ENCODE measurements at places on chromosomes 2 and 18.

DNA sequence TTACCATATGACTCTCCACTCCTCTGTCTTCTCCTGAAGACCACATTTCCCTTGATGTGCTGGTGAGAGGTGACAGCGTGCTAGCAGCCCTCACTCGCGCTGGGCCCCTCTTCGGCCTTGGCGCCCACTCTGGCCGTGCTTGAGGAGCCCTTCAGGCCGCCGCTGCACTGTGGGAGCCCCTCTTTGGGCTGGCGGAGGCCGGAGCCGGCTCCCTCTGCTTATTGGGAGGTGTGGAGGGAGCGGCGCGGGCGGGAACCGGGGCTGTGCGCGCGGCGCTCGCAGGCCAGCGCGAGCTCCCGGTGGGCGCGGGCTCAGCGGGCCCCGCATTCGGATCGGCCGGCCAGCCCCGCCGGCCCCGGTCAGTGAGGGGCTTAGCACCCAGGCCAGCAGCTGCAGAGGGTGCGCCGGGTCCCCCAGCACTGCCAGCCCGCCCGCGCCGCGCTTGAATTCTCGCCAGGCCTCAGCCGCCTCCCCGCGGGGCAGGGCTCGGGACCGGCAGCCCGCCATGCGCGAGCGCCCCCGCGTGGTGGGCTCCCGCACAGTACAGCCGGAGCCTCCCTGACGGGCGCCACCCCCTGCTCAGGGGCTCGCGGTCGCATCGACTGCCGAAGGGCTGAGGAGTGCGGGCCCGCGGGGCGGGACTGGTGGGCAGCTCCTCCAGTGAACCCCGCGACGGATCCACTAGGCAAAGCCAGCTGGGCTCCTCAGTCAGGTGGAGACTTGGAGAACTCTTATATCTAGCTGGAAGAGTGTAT lies 246.6 kb upstream of the REG3G start:
- DNase-seq, result no peak

DNA sequence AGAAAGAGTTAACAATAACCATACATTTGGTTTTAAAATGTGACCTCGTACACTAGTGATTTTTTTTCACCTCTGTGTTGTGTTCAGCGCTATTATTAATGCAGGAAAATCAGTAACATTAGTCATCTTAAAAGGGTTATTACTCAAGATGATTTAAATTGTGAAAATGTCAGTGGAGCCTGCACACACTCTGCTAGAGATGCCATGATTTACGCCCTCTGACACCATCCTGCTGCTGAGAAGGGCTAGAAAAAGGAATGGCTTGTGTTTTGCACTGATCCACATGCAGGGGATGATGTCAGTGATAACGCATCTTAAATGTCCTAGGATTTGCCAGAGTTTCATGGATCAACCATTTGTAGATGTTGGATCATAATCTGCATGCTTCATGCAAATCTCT lies 121.3 kb upstream of the BOD1L2 start:
- peak; percentile 40 for DNase-seq

DNA sequence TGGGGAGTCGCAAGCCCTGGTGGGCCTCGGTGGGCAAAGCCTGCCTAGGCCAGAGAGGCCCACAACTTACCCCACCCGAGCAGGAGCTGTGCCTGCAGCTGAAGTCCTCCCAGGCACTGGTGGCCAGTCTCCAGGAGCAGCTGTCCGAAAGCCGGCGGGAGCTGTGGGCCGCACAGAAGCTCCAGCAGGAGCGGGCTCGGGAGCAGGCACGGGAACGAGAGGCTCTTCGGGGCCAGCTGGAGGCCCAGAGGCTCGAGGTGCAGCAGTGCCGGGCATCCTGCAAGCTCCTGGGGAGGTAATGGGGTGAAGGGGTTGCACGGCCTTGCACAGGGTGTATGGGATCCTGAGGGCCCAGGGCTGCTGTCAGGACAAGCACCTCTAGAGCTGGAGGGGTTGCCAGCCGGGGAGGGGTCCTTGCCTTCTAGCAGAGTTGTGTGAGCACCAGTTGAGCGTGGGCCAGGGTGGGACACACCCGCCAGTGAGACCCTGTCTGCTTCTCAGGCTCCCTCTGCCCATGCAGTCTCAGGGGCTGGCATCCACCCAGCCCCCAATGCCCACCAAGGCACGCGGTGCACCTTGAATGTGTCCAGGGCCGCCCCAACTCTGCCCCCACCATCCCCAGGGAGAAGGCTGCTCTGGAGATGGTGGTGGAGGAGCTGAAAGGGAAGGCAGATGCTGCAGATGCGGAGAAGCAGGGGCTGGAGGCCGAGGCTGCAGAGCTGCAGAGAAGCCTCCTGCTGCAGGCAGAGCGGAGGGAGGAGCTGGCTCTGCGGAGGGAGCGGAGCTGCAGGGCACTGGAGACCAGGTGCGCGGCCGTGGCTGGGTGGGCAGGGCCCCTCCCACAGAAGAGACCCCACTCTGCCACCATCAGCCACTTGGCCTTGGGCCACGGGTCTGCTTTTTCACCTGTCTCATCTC lies 27.2 kb downstream of the CROCC2 start:
- DNase-seq, result no peak

DNA sequence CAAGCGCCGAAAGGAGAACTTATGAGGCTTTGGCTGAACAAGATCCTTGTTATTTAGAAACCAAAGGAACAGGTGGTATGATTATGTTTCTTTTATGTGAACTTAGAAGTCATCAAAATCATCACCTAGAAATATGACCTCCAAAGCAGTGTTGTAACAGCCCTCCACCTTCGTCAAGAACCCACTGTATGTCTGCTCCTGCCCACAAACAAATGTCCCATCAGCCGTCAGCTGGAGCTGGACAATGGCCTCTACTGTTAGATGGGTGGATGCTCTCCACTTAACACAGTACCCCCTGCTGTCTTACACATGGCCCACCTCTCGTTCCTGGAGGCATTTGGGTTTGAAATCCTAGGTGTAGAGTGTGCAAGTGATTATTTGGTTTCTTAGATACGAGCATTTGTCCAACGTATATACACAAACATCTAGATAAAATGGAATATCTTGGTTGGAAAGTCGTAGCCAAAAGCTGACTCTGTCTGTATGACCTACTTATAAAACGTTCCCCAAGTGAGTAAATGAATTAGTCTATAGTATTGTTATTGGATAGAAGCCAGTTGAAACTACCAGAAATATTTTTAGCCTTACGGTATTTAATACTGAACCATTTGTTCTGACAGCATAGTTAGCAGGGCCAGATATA lies 113.0 kb downstream of the CRIM1 start:
- DNase-seq, result no peak

DNA sequence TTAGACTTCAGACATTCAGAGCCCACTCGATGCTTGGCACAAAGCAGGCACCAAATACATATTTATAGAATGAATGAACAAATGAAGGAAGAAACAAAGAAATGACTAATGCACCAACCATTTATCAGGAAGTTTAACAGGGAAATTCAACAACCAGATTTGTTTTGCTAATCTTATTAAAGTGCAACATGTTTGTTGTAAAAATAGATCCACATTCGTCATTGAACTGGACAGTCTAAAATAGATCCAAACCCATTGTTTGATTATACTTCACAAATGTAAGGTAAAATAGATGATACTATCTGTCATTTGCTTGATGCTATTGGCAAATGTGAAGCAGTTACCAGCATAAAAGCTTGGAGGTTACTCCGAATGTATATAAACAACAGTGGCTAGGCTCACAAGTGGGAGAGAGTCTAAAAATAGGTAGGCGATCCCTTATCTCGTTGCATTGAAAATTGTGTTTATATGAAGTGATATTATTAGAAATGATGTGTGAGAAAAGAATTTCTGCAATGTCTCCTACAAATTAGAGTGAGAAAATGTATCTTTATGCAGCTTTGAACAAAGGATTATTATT lies 246.2 kb downstream of the NEDD4L start:
- no peak for DNase-seq

- no peak for DNase-seq
Observed at GRCh38 chr18:8871489-8871888, 166.1 kb downstream of the MTCL1 start.

- peak; percentile 88 for DNase-seq
Observed at GRCh38 chr2:232937278-232937906, 67.3 kb downstream of the SNORC start.

- no peak for DNase-seq
Observed at GRCh38 chr2:44821500-44821899, 120.0 kb upstream of the SIX3 start.

GRCh38 chr2:147364597-147364996 lies 480.2 kb upstream of the ACVR2A start:
- DNase-seq, result no peak

GRCh38 chr2:24211408-24211807 lies 36.6 kb downstream of the FAM228A start:
- DNase-seq, result no peak

GRCh38 chr18:61503688-61504087 lies 170.5 kb downstream of the CDH20 start:
- no peak for DNase-seq

All from SK-N-DZ (cell line).